ENCODE measurements at places on chromosomes 12 and 14.

DNA sequence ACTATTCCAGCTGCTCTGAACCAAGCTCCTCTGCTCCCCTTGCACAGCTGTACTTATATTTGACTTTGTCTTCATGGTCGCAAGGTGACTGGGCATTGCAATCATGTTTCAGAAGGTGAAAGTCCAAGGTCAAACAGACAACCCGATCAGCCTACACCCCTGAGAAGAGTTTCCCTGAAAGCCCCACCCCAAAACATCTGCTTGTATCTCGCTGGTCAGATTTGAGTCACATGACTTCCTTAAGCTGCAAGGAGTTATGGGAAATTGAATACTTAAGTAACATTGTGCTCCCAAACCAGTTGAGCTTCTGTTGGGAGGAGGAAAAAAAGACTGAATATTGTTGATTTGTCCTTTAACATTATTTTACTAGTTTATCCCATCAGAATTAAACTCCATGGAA lies 83.4 kb upstream of the FZD10 start:
- DNase-seq, result no peak

GRCh38 chr12:53625373-53625945 lies 723 bp downstream of the ATF7 start:
- DNase-seq, result no peak

GRCh38 chr14:71119075-71119474 lies 211.8 kb downstream of the PCNX1 start:
- no peak for DNase-seq

GRCh38 chr14:51576879-51577278 lies 74.8 kb upstream of the FRMD6 start:
- no peak for DNase-seq

DNA sequence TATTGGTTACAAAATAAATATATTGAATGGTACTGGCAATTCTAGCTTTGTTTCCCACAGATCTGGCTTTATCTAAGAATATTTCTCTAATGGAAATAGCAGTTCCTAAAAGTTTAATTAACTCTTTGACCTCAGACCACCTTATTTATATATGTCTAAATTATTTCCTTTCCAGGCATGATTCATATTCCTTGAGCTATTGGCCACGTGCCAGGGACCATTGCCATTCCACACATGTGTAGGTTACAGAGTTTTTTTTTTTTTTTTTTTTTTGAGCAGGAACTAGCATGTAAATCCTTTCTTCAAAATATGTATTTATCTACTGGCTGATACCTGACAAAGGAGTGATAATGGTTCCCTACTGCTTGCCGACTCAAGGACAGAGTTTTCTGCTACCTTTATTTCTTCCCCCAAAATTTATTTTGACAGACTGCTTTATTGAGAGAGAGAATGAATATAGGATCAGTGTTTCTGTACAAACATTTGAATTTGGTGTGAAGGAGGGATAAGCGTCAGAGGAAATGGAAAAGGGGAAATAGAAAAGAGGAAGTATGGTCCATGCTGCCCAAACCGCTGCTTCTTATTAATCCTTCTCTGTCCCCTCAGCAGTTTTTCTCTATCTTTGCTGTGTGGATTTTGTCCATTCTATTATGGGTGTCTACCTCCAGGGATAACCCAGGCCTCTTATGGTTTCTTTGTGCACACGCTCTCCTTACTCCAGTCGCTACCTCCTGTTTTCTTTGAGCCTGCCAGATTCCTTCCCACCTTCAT lies 36.4 kb downstream of the PDE3A start:
- no peak for DNase-seq

DNA sequence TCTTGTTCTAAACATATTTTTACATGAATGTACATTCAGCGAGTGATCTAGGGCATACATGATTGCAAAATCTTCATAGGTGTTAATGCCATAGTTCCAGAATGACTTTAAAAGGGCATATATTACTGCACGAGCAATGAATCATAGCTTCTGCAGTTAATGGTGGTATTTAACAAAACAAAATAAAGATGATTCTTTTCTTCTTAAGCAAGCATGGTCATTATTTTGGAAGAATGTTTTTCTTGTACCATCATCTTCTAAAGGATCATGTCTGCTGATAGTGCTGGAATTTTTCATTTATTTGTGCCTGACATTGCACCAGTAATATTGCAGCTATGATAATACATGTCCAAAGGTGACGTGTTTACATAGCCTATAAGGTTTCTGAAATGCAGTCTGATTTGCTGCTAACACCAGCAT lies 388.6 kb downstream of the CCDC91 start:
- DNase-seq, result no peak

- no peak for DNase-seq
These were observed at the start of gene RPL10L for GRCh38 chr14:46651526-46652144. RPL10L (minus strand) TSS chr14:46651781; CDS start chr14:46651736, 45 bp downstream.

DNA sequence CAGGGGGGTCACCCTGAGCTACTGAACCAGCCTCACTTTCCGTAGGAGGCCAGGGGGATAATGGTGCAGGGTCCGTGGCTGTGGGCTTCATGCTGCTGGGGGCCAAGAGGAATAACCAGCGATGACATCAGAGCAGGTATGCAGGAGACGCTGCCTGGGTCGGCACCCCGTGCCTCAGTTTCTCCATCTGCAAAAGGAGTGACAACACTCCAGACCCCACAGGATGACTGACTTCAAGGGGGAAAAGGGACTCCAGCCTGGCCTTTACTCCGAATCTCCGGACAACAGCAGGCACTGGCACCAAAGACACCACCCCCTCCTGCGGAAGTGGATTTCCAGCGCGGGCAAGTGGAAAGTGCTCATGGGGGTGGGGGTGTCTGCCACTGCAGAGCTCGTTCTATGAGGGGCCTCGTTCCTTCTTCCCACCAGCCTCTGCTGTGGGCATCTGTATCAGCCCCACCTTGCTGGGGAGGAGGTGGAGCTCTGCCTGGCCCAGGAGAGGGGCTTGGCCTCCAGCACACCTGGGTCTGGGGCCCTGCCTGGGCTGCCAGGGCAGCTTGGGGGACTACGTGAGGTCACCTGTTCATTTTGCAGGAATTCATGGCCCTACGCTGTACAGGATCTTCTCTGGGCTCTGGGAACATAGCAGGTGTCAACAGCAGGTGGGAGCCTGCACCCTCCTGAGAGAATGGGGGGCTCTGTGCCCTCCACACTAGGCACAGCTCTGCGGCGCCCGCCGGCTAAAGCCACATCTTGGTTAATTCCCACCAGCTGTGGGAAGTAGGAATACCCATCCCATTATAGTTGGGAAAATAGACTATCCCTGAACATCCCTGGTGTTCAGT lies 216.6 kb upstream of the C14orf180 start:
- DNase-seq, result no peak

- no peak for DNase-seq
These were observed 57.9 kb downstream of the MARK3 start for GRCh38 chr14:103443111-103443510.

DNA sequence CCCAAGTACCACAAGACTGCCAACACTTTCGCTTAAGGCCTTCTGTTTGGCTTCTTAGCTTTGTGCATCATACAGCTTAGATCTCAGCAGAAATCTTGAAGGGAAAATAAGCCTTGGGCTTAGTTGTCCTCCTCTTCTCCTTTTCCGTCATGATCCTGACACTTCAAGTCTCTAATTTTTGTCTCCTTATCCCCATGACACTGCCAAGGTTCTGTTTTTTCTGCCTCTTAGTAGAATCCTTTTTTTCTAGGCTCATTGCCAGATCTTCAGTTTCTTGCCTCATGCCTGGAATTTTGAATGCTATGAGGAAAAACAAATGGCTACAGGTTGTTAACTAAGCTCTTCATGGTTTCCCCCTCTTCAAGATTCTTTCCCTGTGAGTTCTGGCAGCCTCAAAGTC lies 450.4 kb downstream of the LRFN5 start:
- no peak for DNase-seq

DNA sequence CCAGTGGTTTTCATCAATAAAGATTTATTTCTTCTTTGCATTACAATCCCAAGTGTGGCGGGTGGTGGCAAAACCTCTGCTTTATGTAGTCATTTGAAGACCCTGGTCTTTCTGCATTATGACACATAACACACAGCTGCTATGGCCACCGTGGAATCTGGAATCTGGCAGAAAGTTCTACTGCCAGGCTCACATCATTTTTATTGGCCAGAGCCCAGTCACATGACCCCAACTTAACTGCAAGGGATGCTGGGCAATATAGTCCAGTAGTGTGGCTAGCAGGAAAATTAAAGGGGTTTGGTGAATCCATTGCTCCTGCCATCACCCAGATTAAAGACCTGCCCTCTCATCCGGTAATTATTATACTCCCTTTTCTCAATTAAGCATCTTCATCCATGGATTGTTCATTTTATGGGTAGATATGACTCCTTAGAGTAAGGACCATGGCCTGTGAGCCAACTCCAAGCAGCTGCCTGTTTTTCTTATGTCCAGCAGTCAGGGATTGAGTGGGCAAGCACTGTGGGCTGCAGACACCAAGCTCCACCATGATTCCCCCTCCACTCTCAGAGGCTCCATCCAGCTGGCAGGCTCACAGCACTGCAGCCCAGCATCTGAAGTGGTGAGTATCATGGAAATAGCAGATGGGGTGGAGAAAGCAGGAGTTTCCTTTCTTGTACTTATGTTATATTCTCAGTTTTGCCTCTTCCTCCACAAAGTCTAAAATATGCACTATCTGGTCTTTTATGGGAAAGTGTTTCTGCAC lies 1030.7 kb downstream of the AACS start:
- no peak for DNase-seq

DNA sequence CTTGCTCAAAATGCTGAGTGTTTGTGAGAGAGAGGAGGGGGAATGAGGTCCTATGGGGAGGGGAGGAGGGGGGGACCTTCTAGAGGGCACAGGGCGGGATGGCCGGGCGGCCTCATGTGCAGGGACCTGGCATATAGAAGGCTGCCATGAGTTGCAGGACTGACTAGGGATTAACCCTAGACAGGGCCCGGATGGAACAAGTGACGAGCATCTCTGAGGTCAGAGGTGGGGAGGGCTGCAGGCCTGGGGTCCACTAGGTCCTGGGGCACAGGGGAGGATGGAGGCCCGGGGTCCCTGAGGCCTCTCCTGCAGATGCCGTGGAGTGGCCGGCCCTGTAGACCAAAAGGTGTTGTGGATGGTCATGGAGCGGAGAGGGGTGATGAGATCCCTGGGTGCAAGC lies 104.0 kb upstream of the EIF5 start:
- DNase-seq, result no peak

- DNase-seq, result no peak
These were observed 13.5 kb downstream of the C3AR1 start for GRCh38 chr12:8052679-8053078.

GRCh38 chr14:49220492-49220891 lies 365.7 kb downstream of the RPS29 start:
- DNase-seq, result no peak

DNA sequence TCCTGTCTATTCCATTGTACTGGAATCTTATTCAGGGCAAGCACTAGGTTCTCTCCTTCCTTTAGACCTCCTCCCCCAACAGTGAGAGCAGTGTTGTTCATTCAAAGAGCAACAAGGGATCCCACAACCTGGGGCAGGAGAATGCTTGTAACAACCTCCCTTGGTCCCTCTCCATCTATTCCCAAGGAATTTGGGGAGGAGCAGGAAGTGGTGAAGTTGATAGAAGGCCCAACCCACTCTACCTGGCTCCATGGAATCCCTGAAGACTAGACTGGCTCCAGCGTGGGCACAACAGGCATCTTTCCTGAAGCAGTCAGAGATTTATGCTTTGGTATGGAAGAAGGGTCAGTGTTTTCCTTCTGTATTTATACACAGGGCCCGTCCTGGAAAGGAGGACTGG lies 33.4 kb upstream of the CISTR start:
- DNase-seq, result no peak

- DNase-seq, result no peak
These were observed 241.1 kb downstream of the SPTSSA start for GRCh38 chr14:34220921-34221320.

DNA sequence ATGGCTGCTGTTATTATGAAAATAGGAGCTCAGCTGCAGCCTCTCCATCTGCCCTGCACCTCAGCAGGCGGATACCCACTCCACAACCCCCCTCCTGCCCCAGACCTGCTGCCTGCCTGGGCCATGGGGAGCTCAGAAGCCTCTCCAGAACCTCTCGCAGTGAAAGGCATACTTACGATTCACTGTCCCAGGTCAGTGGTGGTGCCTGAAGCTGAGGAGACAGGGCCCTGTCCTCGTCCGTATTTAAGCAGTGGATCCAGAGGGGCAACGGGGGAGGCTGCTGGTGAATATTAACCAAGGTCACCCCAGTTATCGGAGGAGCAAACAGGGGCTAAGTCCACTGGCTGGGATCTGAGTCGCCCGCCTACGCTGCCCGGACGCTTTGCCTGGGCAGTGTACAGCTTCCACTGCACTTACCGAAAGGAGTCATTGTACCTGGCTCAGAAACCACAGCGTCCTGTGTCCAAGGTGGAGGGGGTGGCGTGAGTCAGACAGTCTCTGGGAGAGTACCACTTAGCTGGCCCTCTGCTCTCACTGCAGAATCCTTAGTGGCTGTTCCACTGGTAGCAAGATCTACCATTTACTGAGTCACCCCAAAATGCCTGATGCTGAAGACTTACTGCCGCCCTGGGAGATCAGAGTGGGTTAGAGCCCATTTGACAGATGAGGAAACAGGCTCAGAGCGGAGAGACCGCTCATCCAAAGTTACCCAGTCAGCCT lies at the start of gene SERPINA1:
SERPINA1 (minus strand) TSS at position 219 of the 720 bp plus-strand sequence. CDS start 5,365 bp downstream, outside the sequence.
- no peak for DNase-seq

DNA sequence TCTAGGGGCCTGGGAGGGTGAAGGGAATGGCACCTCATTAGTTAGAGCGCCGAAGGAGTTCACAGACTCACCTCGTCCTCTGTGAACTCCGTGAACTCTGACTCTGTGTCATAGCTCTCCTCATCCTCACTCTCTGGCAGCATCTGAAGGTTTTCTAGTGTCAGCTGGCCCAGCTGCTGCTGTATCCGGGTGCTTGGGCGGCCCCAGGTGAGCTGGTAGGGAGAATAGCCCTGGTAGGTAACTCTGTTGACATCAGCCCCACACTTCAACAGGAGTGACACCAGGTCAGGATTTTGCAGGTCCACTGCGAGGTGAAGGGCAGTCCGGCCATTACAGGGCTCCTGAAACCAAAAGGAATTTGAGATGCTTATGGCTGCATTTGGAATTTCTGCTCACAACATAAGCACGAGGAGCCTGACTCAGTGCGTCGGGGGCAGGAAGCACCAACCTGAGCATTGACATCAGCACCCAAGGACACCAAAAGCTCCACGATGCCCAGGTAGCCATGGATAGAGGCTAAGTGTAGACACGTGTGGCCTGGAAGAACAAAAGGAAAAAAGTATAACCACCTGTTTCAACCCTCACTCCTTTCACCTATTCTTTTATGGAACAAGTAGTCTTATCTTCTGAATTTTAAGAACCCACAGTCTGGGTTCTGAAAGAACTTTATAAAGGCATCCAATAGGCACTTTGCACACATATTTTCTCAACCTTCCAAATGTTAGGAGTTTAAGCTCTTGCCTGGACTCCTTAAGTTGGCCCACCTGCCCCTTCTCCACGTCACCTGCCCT lies 2.0 kb downstream of the NFKBIA start:
- DNase-seq, result peak; percentile 13

DNA sequence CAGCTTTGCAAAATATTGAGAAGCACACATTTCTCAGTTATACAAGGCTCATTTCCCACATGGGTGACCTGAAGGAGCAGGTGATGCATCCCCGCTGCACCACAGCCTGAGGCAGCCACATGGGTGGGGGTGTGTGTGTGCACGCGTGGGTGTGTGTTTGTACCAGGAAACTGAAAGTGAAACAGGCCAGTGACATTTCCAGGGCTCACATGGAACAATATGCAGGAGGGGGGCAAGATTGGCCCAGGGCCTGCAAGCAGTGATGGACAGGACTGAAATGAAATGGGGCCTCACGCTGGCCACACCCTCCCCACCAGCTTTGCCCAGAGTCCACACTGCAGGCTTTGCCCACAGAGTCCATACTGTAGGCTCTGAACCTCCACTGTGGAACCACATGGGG lies 154.2 kb upstream of the PARP11 start:
- peak; percentile 37 for DNase-seq

All from stimulated activated CD8-positive, alpha-beta memory T cell treated with anti-CD3 and anti-CD28 coated beads, Interleukin-15, amount 100 ng/mL, for 1 hour (primary cell).